ENCODE measurements at places on chromosomes 3 and 15.

DNA sequence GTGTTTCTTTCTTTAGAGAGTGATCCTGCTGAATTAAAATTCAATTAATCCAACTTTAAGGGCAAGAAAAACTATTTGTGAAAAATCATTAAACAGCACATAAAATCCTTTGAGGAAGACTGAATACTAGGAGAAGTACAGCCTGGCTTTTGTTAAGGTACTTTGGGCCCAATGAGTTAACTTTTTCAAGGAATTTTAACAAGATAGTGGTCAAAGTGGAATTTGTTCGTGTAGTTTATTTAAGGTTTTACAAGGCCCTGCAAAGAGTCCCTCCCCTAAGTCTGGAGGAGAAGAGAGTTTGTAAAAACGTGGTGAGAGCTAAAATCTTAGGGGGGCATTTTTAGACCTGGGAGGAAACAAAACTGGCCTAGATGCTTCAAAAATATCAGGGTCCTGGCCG is 26.0 kb upstream of the TRIM71 start:
- no peak for DNase-seq

- DNase-seq: no peak
These were observed 649 bp upstream of the PLOD2 start for GRCh38 chr3:146161663-146162002.

DNA sequence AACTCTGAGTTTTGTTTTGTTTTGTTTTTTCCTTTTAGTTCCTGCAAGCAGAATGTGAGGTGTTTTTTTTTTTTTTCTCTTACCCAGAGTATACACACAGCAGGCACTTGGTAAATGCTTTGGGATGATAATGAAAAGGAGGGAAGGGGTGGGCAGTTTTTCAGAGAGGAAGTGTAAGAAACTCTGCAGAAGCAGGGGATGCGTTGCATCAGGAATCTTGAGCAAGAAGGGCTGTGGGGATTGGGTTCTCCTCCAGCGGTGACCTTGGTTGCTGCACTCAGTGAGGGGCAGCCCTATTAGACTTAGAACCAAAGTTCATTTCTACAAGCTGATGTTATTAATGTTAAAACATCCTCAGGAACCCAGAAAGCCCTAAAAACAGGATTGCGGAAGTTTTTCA is 32.2 kb upstream of the TMEM158 start:
- DNase-seq: no peak

DNA sequence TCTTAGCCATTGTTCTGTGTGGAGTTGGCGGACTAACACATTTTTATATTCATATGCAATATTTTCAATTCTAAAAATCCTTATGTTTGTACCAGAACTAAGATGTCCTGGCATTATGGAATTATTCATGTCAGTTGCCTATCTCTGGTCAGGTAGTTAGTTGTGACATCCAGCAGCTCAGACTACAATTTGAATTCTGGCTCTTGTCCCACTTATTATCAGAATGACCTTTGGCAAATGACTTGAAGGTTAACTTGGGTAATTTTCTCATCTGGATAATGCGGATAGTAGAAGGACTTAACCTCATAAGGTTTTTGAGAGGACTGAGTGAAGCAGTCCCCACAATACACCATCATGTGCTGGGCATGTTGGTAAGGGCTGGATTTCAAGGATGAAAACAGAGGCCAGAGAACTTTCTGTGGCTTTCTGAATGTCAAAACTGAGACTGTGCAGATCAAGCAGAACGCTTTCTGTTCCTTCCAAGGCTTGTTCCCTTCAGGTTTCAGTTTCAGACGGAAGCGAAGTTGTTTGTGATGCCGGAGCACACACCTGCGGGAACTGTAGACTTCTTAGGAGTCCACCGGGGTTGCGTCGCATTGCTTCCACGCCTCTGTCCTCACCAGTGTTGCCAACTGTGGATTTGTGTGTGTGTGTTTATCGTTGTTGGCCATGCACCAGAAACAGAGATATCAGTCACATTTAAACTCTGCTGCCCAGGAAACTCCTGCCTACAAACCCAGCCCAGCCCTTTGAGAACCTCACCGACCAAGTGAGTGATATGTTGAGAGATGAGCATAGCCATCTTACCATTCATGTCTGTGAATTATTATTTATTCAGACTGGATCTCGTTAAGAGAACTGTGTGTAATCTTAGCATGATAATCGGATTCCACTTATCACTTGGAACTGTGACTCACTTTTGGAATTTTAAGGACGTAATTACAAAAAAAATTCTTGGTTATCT is 76.0 kb downstream of the PTPRG start:
- DNase-seq: no peak

DNA sequence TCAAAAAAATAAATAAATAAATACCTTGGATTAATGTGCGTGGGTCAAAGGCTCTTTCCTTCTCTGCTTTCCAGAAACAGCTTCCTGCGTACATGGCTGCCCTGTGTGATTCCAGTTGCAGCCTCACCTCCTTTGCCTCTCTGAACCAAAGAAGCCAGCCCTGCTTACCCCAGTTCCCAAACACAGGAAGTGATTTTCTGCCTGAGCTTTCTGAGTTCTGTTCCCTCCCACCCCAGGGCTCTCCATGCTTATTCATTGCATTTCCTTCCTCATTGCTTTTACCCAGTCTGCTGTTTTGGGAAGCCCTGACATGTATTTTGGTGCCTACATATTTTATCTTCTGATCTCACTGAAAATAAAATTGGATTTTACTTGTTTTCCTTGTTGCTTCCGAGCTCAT is 15.4 kb downstream of the ZSCAN2 start:
- no peak for DNase-seq

- no peak for DNase-seq
These were observed 262.6 kb downstream of the MECOM start for GRCh38 chr3:169400874-169401273.

DNA sequence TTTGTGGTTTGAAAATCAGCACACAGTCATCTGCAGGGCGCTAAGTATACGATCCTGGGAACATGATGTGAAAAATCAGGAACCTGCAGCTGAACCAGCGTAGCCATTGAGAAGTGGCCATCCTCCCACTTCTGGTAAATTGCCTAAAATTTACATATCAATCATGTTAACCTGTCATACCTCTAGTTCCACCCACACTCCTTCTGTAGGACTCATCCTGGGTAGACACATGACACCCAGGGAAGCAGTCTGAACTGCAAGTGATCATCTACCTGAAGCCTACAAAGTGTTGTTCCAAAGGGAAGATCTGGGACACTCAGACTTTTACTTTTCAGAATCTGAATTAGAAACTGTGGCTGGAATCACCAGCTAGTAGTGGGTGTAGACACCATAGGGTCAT is 5.5 kb upstream of the PSMD6 start:
- DNase-seq: no peak

GRCh38 chr3:62481962-62482361 is 108.6 kb upstream of the FEZF2 start:
- no peak for DNase-seq

- DNase-seq: no peak
These were observed 11.1 kb upstream of the P2RY14 start for GRCh38 chr3:151289445-151289844.

GRCh38 chr3:171383206-171384018 is 76.8 kb downstream of the TNIK start:
- no peak for DNase-seq

GRCh38 chr15:92669432-92669831 is 13.9 kb upstream of the FAM174B start:
- DNase-seq: no peak

DNA sequence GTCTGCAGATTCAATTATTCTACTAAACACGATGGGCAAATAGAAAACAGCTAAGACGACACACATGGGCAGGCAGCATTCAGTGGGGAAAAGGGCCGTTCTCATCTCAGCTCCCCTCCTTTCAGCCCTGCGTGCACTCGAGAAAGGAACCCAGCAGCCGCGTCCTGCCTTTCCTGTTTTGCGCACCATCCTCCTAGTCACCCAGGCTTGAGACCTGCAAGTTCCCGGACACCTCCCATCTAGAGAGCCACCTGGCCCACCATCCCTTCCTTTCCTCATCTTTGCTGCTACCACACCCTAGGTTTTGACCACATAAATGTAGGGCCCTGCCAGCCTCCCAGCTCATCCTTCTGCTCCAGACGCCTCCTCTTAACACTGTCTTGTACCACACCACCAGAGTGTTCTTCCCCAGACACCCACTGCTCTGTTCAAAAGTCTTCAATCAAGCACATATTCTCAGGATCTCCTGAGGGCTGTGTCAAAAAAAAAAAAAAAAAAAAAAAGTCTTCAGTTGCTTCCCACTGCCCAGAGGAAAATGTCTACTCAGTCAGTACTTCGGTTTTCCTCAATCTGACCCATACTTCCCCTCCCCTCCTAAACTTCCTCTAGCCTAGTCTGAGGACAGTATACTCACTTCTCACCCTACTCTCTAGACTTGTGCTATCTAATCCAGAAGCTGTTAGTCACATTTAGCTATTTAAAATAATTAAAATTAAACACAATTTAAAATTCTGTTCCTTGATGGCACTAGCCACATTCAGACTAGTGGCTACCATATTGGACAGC is 182.0 kb downstream of the STT3B start:
- DNase-seq: no peak

DNA sequence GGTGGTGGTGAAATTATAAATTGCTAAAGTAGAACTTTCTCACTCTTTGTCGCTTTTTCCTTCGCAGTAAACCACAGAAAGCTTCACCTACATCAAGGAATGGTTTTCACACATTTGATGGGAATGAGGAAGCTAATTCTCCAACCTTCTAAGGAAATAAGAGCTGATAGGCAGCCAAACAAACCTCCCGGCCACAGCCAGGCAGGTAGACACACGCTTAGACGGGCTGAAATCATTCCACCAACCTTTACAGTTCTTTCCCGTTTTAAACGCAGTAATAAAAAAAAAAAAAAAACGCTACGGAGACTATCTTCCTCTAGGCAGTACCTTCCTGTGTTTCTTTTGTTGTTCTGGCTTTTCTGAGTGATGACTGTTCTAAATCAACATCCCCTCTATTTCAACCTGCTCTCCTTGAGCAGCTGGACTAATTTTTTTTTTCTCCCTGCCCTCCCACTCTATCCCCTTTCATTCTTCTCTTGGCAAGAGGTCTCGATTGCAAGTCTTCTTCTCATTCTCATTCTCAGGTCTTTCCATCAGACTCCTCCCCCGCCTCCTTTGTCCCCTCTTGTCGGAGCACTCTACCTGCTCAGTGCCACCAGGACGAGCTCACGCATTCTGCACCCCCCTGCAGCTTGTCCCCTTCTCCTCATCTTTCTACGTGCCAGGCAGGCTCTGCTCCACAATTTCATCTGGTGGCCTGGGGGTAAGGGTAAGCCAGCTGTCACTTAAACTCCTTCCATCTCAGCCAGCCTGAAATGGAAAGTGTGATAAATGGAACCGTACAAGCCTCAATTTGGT is 391.1 kb upstream of the MDFIC2 start:
- DNase-seq: no peak

GRCh38 chr3:113211330-113212149 is at the start of gene BOC:
Gene BOC, plus strand, starts transcription at chr3:113211557. Its CDS starts 38,246 bp downstream, at chr3:113249803.
- DNase-seq: no peak

DNA sequence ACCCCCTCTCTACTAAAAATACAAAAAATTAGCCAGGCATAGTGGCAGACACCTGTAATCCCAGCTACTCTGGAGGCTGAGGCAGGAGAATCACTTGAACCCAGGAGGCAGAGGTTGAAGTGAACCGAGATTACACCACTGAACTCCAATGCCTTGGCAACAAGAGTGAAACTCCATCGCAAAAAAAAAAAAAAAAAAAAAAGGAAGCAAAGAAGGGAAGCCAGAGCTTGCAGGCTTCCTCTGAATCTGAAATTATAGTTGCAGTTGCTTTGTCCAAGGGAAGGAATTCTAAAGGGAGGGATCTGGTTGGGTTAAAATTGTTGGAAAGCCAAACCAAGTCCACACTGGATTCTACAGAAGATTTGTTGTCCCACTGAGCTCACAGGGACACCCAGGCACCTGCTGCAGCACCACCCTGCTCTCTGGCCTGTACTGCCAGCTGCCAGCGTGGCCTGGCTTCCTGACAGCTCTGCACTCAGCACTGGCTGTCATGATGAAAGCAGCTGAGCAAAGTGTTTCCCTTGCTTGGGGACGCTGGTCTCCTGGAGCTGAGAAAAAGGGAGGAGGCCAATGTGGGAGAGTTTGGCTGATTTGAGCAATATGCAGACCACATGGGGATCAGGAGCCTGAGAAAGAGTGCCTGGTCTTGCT is 88.8 kb upstream of the HES1 start:
- no peak for DNase-seq

GRCh38 chr3:59517388-59517787 is 467.6 kb upstream of the CFAP20DC start:
- no peak for DNase-seq

GRCh38 chr3:133591271-133591742 is 17.8 kb downstream of the CDV3 start:
- no peak for DNase-seq

- no peak for DNase-seq
These were observed 27.2 kb downstream of the ACKR2 start for GRCh38 chr3:42836150-42837123.

DNA sequence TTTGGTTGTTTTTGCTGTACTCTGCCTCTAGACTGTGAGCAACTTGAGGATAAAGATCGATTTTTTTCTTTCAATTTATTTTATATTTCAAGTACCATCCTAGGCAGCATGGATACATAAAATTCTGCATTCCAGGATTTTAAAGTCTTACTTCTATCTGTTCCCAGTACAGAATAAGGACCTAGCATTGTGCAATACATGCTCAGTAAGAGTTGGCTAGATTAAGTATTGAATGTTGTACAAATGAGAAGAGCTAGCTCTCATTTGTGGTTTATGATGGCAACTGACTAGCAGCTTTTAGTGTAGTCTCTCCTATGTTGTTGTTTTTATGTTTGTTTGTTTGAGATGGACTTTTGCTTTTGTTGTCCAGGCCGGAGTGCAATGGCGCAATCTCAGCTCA is 222.7 kb downstream of the TP63 start:
- no peak for DNase-seq

GRCh38 chr3:109334572-109334971 is 2.8 kb downstream of the DPPA4 start:
- no peak for DNase-seq

DNA sequence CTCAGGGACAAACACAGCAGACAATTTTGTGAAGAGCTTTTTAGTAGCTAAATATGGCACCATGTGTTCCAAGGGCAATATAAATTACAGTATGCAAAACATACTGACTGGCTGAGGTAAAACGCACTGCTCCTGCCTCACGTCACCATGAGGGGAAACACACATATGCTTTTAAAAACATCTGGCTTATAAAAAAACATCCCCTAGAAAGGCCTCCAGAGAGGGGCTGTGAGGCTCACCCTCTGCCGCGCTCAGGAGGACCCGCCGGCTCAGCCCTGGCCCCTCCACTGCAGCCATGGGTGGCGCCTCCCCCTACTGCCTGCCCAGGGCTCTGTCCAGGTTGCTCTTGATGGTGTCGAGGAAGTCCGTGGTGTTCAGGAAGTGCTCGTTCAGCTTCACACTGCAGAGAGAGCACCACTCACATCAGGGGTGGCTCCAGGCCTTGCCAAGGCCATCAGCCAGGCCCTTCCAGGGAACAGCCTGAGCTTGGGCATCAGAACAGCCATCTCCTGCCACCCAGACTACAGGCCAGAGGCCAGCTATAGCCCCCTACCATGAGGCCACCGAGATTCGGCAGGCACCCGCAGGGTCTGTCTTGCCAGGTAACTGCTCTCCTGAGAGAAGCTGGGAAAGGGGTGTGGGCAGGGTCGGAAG is 18.2 kb downstream of the IDH2 start:
- no peak for DNase-seq

- DNase-seq: no peak
These were observed 85.3 kb downstream of the MEIS2 start for GRCh38 chr15:37015035-37015434.
